ENCODE measurements at places on chromosomes 16 and 17.

GRCh38 chr16:73171380-73171779 lies 123.5 kb upstream of the ZFHX3 start:
- no peak for DNase-seq

- DNase-seq, result no peak
Measured at GRCh38 chr16:6209355-6209930, 1111.8 kb upstream of the EEF2KMT start.

- DNase-seq, result no peak
Measured at GRCh38 chr17:30858556-30859250, 26.9 kb downstream of the ATAD5 start.

GRCh38 chr17:45111850-45112249 lies 20.5 kb downstream of the PLCD3 start:
- DNase-seq, result peak; percentile 40

DNA sequence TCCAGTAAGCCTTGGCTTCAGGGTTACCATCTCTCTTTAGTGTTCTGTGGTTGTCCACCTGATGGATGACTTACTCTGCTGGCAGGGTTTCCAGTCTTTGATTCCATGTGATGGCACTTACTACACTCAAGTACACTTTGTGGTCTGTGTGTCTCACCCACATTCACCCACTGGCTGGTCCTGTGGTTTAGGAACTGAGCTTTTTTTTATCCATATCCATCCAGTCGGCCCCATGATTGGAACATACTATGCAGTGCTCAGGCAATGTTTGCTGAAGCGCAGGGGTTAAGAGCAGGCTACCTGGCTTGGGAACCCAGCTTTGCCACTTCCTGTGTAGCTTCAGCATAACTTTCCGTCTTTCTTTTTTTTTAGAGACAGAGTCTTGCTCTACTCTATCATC lies 2.8 kb upstream of the FUS start:
- peak; percentile 39 for DNase-seq

DNA sequence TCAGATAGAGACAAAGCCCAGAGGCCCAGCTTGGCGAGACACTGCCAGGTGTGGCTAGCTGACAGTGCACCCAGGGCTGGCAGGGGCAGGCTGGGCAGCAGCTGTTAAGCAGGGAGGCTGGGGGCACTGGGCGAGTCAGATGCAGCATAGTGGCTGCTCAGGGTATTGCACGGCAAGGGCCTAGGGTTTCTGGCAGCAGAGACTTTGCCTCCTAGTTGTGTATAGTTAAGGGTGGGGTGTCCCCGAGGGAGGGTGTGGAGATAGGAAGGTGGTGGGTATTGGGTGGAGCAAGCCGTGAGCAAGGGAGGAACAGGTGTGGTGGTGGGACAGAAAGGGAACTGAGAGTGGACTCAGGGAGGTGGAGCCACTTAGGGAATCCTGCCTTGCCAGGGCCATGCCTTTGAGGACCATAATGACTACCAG lies 66.0 kb downstream of the SMPD3 start:
- DNase-seq, result peak; percentile 70

- DNase-seq, result no peak
Measured at GRCh38 chr17:32520737-32521404, 34.1 kb downstream of the CDK5R1 start.
